ENCODE measurements at places on chromosomes 2 and 18.

DNA sequence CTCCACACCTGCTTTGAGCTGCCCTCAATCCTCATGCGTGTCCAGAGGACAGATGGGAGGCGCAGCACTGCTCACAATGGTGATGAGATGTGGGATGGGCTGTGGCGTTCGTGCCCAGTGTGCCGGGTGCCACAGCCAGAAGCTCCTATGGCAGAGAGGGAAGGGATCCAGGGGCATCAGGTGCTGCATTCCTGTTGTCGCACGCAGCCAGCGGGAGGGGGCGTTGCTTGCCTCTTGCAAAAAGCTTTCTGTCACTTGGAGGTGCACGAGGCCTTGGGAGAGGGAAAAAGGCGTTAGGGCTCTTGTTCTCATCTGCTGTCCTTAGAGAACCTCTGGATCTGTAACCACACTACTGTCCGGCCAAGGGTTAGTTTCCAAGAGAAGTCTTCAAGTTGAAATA, 29.2 kb upstream of the ALLC start:
- no peak for DNase-seq

DNA sequence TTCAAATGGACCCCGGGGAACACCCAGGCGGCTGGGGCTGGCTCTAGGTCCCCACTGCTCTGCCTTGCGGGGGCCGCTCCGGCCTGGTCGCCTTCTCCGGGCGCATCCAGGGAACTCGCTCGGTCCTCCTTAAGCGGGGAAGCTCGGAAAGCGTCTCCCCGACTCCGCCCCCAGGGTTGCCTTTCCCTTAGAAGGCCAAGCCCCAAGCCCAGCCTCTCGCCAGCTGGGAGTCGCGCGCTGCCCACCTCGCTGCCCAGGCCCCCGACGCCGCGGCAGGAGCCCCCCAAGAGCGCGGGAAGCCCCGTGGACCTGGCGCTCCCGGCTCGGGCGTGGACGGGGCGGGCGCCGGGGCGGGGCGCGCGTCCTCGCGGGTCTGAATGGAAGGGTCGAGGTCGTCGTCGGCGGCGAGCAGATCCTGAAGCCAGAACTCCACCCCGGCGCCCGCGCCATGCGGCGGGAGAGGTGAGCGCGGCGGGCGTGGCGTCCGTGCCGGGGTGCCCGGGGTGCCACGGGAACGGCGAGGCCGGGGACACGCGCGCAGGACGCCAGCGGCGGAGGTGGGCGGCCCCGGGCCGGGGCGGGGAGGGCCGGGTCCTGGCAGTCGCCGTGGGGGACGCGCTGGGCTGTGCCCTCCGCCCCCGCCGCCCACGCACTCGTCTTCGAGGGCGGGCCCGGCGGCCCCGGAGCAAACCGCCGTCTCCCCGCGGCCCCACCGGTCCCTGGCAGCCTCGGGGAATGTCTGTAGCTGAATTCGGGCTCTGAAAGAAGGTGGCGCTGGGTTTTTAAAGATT, at the start of gene BOK:
Gene BOK (plus strand): TSS at position 214 of the 791 bp plus-strand sequence. CDS start 739 bp downstream, outside the sequence.
- peak; percentile 77 for DNase-seq

GRCh38 chr2:11537951-11538350, 4.1 kb downstream of the GREB1 start:
- DNase-seq: no peak

DNA sequence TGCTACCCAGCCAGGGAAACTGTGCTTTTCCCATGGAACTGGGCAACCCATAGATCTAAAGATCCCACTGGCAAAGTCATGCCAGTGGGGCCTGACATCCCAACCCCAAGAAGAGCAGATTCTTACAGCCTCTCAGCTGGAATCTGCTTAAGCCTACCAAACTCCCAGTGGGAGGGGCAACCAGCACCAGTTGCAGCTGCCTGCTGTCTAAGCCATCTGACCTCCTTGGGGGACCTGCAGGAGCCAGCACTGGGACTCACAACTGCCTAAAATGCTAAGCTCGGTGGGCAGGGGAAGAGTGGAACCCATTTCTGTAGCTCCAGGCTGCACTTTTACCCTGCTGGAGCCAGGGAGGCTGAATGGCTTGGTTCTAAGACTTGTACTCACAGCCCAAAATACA, 770.7 kb upstream of the SLC8A1 start:
- no peak for DNase-seq

GRCh38 chr18:811182-811891, 705 bp downstream of the YES1 start:
- no peak for DNase-seq
